NCI-H2171 treated with DMSO at 0.1 percent for 48 hours (cell line): ENCODE measurements at places on chromosomes 13 and 19.

- no peak for DNase-seq
These were observed 2.6 kb upstream of the PRX start for GRCh38 chr19:40415768-40416167.

DNA sequence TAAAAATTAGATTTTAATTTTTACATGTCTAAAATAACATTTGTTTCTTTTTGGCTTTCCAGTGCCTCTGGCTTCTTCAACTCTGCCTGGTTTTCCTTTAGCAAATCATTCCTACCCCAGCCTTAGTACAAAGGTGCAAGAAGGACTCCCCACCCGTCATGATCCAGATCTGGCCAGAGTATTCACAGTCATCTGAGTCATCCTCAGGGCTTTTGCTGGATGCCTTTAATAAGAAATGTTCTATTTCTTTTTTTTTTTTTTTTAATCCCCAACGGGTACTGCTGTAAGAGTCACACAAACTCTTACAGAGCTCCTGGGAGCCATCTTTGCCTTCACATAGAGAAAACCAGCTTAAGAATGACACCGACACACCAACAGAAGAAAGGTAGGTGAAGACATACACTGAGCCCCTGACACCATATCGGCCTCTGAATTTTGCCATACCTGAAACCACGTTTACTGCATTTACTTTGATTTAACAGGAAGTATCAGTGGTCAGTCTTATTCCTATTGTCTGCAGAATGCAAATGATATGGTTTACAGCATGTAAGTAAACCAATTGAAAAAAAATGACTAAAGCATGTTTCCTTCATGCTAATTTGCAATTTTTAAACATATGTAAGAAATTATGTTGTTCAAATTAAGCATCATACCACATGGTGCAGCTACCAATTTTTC is 184.4 kb downstream of the NALCN start:
- DNase-seq: no peak

DNA sequence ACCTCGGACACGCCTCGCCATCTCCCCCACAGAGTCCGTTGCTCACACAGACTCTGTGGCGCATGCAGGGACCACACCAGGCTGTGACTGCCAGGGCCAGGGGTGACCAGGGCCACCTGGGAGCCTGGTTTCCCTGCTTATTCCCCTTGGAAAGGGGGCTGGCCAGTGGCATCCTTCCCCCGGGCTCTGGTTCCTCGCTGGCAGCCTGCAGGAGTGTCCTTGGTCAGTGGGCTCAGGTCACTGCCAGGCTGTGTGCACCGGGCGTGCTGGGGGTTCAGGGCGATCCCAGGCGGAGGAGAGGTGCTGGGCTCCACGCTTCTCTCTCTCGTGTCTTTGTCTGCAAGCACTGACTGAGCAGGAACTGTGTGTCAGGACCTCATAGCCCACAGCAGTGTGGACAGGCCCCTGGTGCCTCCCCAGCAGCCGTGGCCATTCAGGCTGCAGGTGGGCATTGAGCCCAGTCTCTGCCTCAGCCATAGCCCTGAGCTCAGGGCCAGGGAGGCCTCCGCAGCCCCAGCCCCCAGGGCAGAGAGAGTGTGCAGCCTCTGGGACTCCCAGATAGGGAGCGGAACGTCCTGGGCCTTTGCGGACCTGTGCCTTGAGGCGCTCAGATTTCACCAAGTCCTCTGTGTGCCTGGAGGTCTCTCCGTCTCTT is 6.5 kb downstream of the PIAS4 start:
- no peak for DNase-seq

GRCh38 chr13:98504029-98504351 is 72.9 kb downstream of the STK24 start:
- no peak for DNase-seq

GRCh38 chr19:30886222-30886621 is 463.0 kb downstream of the TSHZ3 start:
- DNase-seq: no peak

DNA sequence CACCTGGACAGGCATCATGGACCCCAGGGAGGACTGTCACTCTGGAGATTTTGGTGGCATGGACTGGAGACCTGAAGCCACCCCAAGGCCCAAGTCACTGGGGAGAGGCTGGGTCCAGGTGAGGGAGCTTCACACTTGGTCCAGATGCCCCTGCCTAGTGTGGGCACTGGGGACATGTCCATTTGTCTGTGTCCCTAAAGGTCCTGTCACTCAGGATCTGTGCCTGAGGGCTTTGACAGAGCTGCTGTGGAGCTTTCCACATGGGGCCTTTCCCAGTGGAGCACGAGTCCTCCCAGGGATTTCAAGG is 40.5 kb upstream of the CEACAM8 start:
- no peak for DNase-seq

- no peak for DNase-seq
These were observed 56.6 kb downstream of the ZNF557 start for GRCh38 chr19:7126132-7126531.

- DNase-seq: no peak
These were observed 2.7 kb downstream of the PRKACA start for GRCh38 chr19:14114854-14115253.

DNA sequence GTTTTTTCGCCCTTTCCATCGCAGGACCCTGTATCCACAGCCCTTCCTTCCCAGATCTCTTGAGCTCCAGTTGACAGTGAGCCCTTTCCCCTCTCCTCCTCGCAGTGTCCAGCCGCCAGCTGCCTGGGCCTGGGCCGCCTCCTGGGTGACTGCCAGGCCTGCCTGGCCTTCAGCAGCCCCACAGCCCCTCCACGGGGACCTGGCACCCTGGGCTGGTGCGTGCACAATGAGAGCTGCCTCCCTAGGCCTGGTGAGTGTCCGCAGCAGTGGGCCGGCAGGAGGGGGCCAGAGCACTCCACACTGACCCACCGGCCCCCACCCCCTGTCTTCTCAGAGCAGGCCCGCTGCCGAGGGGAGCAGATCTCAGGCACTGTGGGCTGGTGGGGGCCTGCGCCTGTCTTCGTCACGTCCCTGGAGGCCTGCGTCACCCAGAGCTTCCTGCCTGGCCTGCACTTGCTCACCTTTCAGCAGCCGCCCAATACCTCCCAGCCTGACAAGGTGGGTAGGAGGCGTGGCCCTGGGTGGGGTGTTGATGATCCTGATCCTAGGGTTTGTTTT is 19.0 kb downstream of the MEGF8 start:
- no peak for DNase-seq

GRCh38 chr13:113187883-113188665 is 20.4 kb downstream of the PCID2 start:
- no peak for DNase-seq

DNA sequence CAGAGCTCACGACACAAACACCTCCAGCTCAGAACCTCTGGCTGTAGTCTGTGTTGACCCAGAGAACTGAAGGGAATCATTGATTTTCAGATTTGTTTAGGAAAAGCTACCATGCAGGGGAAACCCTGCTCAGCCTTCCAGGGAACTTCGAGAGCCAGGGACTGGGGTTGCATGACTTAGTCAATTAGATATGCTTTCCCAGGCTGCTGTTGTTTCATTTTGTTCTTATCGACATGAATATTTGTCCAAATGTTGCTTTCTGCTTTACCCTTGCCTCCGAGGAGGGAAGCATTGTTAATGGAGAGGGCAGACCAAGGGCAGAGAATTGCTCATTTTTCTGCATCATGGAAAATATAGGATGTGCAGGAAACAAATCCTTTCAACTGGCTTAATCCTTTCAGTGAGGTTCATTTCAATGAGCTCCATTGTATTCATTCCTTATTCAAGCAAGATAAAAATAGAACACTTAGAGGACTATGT is 82.5 kb downstream of the KLF5 start:
- DNase-seq: no peak

GRCh38 chr13:43749503-43749902 is 37.3 kb downstream of the ENOX1 start:
- peak; percentile 46 for DNase-seq

DNA sequence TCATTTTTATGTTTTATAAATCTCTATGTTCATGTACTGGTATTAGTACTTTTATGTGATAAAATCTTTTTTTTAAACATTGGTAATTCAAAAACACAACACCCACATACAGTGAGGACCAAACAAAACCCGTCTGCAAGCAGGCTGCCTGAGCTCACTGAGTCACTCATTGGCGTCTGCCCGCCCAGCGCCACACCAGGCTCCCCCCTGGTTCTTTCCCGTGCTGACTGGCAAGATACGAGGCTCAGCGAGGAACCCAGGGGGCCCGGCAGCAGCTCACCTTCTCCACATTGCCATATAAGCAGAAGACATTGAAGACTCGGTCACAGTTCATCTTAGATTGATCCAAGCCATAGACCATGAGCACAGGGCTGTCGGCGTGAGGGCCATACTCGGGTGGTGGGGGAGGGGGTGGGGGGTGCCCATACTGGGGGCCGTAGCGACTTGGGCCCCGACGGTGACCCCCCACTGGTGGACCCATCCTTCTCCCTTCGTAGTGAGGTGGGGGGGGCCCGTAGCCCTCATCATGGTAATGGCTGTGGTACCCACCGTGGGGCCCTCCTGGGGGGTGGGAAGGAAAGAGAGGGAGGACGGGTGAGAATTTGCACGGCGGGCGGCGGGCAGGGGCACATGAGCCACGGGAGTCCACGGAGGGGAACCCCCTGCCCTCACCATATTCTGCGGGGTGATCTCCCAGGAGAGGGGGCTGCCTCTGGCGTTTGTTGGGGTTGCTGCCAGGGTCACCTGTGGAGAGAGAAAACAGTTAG is 8.4 kb upstream of the ECH1 start:
- DNase-seq: no peak
